ENCODE measurements at places on chromosomes 2 and 18.

DNA sequence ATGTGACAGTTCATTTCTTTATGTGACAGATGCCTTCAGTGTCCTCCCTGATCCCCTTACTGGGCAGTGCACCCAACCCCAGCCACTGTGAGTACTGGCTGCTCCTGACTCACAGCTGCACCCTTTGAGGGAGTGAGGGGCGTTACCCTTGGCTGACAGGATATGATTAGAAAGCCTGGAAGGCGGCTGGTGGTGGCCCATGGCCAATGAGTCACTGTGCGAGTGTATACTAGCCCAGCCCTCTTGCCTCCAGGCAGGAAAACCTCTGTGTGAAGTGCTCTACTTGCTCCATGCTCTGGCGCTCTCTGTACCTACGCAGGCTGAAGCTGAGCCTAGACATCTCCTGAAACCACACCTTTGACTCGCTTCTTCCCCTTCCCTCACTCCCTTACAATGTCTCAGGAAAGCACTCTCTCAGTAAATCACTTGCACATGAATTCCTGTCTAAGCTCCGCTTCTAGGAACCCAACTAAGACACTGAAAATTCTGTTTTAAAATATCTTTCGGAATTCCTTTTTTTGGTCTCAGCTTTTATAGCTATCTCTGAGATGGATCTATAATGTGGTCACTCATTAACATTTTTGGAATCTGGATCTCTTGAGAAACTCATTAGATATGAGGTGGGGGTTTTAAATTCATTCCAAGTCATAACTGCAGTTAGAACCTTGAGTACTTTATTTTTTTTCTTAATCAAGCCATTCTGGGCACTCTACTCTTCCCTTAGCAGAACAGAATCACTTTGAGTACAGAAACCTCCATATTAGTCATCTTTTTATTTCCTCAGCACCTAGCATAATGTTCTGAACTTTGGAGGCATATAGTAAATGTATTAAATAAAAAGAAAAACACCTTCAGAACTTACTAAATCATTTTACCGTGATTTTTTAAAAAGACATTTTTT is 25.3 kb upstream of the STAM2 start:
- no peak for DNase-seq

DNA sequence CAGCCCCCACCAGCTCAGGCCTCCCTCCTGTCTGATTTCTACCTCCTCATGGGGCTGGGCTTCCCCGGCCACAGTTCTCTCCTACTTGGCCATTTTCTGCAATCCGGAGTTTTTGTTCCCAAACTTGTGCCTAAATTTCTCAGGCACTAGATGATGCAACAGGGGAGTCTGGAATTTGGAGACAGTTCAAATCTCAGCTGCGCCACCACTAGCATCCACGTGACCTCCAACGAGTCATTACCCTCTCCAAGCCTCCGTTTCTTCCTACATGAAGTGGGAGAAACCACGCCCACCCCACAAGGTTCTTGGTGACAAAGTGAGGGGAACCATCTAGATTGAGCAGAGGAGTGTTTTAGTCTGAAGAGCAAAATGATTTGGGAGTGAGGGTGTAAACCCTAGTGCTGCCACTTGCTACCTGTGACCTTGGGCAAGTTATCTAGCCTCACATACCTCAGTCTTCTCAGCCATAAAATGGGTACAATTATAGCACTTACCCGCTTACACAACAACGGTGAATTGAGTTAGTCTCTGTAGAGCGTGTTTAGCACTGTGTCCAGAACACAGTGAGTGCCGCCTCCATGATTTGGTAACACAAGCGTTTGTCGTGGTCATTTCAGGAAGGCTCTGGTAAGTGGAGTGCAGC is 61.4 kb upstream of the ASAP2 start:
- no peak for DNase-seq

- no peak for DNase-seq
Measured at GRCh38 chr18:28113271-28114029, 63.5 kb downstream of the CDH2 start.

DNA sequence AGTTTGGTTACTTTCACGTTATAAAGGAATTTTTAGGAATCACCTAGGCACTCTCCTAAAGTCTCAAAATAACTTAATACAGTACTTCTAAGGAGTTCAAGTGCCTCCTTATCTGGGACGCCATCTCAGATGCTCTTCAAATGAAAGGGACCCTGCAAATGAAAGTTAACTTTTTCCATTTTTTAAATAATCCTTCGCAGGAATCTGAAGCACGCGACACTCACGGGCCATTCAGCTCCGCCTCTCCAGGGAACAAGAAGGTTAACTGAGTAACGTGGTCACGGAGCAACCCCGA is 537 bp upstream of the ZC3H15 start:
- DNase-seq = no peak

- no peak for DNase-seq
Measured at GRCh38 chr2:133765658-133766057, 197.4 kb upstream of the NCKAP5 start.

DNA sequence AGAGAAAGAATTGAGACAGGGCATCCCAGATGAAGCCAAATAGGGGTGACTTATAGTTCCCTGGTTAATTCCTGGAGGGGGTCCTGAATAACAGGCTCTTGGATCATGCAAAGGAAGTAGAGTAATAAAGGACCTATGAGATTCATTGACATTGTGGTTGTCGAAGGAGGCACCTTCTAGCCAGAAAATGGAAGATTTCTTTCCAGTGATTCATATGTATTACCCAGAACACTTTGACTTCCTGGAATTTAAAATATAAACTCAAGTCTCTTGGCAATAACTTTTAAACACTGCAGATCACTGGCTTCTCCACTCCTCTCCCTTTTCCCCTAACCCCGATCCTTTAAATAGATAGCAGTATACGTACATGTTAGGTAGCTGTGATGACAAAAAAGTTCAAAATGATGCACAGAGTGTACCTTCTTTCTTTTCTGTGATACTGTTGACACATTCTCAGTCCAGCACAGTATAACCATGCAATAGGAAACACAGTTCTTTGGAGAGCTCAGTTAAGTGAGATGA is 211.8 kb downstream of the LTBP1 start:
- DNase-seq = no peak

GRCh38 chr2:29187926-29188325 is 72.7 kb downstream of the CLIP4 start:
- DNase-seq = no peak

DNA sequence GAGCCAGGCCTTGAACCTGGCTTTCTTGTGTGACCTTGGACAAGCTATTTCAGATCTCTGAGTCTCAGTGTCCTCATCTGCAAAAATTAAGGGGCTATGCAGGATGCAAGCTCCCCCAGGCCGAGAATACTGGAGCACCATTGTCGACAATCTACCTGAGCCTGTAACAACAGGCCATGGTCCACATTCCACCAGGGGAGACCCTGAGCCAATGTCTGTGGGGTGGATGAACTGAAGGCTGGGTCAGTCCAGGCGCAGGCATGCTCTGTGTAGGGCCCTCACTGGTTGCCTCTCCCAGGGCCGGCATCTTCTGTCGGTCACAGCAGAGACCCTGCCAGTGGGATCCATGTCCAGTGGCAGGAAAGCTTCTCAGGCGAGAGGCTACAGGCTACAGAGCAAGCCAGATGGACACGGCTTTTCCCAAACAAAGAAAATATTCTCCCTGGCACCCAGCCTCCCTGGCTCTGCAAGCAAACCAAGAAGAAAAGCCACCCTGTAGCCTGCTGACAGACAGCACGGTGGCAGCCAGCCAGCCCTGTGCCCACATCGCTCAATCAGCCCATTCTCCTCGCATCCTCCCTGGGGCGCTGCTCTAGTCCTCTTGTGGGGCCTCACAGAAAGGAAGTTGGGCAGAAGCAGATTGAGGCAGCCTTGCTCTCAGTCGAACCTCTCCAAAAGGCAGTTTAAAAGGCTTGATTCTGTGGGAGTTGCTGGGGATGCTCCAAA is 48.7 kb upstream of the FZD7 start:
- peak; percentile 65 for DNase-seq

- DNase-seq = no peak
Measured at GRCh38 chr2:71613953-71614925, 160.9 kb downstream of the DYSF start.

- DNase-seq = no peak
Measured at GRCh38 chr2:162022290-162022945, 51.6 kb downstream of the DPP4 start.

All from frontal cortex (tissue), 4 donors.